ENCODE measurements at places on chromosomes 12 and 14. TPM values are rescaled to one million over a fixed set of nuclear protein-coding genes. Genes with fewer than 3 reads are reported as not detected.

The TARBP2 gene
- total RNA-seq, result 43.9 TPM

DNA sequence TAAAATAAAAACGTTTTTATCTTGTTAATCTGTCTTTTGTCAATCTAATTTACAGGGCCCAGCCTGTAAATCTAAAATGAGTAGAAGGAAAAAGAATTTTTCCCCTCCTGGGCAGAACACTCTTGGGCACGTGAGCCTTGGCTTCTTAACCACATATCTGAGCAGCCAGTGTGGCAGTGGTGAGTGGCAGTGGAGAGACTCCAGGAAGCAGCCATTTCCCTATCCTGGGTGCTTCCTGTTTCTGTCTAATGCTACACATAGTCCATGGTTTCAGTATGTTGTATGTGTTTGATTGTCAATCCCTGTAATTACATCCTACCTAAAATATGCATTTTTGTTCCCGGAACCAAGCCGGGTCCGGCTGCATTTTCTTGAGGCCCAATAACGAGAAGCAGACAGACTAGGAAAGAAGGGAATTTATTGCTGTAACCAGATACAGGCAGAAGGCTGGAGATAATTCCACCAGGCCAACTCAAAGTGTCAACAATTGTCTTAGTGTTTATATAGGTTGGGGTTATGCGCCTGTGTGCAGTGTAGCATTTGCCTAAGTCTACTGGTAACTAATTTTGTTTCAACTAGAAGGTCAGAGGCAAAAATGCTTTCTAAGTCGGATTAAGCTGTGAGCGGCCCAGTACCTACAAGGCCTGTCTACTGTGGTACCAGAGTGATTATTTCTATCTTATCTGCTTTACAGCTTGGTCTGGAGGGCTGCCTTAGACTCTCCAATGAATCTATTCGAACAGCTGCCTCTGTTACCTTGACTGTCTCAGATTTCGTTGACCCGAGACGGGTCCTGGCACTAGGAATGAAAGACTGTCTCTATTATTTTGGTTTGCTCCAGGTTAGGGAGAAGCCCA is 82.4 kb upstream of the RESF1 start:
- DNase-seq, result no peak

GRCh38 chr14:23629832-23630396 is 6.2 kb upstream of the DHRS2 start:
- no peak for DNase-seq

GRCh38 chr12:51818566-51819300 is 29.8 kb downstream of the FIGNL2 start:
- no peak for DNase-seq

- DNase-seq, result no peak
These were observed 239.3 kb downstream of the ALG10B start for GRCh38 chr12:38555620-38556591.
